Fibroblast of skin of right biceps (primary cell): ENCODE measurements at places on chromosomes 13 and 19.

DNA sequence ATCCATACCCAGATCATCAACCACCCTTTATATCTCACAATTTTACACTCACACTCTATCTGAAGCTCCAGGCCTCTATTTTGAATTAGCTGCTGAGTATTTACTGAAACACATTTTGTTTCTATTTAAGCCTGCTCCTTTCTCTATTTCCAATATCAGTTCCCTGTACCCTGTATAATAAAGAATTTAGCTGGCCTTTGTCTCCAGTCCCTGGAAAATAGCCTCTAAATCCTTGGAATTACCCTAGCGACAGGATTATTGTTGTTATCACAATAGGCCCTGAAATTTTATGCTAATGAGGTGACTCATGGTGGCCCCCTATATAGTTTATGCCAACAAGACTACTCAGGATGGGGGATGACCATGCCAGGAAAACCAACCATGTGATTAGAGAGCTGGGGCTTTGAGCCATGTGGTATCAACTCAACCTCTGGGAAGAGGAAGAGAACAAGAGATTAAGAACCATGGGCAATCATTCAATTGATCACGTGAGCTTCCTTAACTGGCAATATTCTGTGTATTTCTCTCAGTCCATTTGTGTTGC is 72.7 kb downstream of the KATNAL1 start:
- DNase-seq: peak; percentile 35

DNA sequence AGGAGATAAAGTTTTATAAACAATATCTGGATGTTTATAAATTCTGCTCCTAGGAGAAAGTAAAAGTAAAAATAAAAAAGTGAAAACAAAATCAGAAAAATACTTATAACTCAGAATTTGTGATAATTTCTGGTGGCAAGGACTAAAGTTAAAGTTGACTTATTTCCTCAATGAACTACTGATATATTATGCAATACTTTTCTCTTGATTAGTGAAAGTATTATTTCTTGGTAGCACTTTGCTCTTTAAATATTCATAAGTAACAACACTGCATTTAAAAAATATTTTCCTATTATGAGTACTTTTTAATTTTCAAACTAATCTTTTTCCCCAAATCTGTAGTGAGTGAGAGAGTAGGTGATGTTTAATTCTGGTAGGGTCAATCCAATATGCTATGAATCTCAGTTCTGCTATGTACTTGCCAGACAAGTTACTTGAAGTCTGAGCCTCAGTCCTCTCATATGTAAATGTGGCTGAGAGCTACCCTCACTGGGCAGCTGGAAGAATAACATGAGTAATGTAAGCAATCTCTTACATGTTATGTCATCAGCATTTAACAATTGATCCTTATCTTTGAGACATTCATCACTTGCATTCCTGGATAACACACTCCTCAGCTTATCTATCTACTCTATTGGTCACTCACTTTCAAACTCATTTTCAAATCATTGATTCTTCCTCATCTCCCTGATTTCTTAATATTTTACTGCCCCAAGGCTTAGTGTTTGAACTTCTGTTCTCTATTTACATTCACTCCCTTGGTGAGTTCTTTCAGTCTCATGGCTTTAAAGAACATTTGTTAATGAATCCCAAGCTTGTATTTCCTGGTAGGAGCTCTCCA is 239.0 kb downstream of the RGCC start:
- DNase-seq: peak; percentile 94

DNA sequence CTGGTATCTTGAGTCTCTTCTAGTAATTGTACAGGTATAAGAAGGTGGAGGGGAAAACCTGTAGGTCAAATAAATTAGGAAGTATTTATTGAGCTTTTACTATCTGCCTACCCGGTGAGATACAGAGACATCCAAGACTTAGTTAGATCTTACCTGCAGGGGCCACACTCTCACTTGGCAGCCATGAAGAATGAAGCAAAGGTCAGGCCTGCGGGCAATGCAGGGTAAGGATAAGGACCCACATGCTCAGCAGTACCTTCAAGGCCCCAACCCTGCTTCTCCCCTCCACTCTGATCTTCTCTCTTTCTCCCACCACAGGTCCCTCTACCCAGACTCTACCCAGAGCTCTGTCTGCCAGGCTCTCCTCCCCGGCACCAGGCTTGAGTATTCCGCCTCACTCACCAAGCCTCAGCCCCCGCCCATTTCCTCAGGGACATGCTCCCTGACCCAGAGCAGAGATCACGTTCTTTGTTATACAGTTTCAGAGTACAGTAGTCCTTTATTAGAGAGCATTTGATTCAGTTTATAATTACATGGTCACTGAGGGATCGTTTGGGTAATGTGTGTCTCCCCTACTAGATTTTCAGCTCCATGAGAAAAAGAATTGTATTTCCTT is 18.9 kb upstream of the CLDN10 start:
- no peak for DNase-seq

- DNase-seq: no peak
Measured at GRCh38 chr19:51820011-51820410, 25.1 kb downstream of the FPR3 start.

- no peak for DNase-seq
Measured at GRCh38 chr19:50720181-50720920, 749 bp upstream of the SHANK1 start.

- DNase-seq: peak; percentile 28
Measured at GRCh38 chr13:80341756-80342370, 937 bp upstream of the SPRY2 start.

DNA sequence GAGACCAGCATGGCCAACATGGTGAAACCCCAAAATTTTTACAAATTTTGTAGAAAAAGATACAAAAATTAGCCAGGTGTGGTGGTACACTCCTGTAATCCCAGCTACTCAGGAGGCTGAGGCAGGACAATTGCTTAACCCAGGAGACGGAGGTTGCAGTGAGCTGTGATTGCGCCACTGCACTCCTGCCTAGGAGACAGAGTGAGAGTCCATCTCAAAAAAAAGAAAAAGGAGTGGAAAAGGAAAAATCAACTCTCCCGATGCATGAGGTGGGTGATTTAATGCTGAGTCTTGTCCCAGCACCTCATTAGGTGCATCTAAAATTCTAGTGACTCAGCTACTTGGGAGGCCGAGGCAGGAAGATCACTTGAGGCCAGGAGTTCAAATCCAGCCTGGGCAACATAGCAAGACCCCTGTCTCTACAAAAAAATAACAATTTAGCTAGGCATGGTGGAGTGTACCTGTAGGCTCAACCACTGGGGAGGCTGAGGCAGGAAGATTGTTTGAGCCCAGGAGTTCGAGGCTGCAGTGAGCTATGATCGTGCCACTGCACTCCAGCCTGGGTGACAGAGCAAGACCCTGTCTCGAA is 19.8 kb downstream of the GTPBP3 start:
- DNase-seq: no peak

- DNase-seq: peak; percentile 62
Measured at GRCh38 chr13:99916366-99917103, 55.0 kb downstream of the ZIC5 start.

DNA sequence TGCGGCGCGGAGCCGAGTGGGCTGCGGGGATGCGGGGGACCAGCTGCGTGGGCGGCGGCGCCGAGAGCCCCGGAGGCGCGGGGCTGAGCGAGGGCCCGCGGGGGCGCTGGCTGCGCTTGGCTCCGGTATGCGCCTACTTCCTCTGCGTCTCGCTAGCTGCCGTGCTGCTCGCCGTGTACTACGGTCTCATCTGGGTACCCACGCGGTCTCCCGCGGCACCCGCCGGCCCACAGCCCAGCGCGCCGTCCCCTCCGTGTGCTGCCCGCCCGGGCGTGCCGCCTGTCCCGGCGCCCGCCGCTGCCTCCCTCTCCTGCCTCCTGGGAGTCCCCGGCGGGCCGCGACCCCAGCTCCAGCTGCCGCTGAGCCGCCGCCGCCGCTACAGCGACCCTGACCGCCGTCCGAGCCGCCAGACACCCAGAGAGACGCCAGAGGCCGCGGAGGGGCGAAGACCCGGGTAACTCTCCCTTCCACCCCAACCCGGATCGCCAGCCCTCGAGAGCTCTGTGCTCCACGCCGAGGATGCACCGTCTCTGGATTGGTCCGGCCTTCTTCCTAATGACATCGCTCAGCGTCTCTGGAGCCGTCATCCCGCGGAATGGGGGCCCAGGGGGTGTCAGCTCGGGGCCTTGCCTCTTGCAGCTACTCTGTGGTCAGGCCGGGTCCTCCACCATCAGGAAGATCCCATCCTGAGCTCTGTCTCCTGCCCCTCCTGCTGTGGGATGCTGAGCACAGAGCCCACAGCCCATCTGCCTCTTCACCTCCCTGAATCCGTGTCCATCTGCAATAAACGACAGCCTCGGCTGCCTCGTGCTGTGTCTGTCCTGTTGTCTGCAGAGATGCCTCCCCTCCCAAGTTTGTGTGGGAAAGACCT is 441 bp downstream of the INAFM1 start:
- peak; percentile 33 for DNase-seq

DNA sequence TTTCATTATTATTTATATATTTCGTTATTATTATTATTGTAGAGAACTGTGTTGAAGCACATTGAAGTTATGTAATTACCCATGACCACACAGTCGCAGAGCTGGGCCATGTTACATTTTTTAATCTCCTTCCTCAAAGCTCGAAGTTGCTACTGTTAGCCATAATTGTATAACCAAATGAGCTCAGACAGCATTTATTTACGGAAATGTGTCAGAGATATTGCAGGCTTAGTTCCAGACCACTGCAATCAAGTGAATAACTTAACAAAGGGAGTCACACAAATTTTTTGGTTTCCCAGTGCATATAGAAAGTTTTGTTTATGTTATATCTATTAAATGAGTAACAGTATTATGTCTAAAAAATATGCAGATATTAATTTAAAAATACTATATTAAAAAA is 147.1 kb upstream of the SLITRK1 start:
- peak; percentile 38 for DNase-seq

DNA sequence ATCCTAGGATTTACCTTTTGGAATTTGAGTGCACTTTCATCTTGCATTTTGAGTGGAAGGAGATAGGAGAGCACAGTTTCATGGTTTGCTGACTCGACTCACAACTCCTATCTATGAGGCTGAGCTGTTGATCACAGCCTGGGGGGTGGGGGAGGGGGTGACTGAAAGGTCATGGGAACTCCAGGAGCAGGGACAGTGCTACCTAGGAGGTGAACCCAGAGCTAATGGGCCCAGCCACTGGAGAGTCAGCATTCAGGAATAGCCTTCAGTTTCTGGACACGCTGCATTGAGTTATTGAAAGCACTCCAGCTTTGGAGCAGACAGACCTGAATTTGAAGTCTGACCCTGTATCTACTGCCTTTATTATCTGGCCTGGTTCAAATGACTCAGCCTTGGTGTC is 339.9 kb downstream of the SLC7A1 start:
- DNase-seq: no peak

DNA sequence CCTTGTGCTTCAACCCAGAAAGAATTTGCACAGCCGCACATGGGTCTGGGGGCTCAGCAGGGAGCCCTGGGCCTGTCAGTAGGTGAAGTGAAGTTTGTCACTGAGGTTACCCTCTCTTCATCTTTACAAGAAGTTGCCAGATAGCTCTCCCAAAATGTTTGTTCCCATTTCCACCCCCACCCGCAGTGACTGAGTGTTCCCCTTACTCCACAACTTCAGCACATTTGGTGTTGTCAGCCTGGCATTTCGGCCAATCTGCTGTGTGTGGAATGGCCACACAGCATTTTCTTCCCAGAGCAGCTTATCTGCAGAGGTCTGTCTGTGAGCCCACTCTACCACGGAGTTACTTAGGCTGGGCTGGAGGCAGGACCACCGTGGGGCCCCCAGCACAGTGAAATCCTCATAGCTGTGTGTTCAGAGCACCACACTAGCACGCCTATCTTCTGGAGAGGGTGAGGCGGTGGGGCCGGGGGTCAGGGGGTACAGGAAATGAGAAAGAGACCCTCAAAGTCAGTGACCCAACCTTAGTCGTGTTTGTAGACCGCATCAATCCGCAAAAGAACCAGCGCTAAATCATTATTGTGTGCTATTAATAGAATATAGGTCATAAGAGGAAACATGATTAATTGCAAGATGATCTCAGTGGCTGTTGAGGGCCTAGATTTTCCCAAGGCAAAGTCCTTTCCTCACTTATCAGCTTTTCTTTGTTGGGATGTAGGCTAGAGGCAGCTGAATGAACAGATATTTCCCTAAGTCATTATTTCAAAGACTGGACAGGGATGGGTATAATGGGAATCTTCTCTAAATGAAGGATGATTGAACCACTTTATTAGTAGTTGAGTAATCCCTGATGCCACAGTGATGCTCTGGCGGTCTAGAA is 116.0 kb downstream of the SIPA1L3 start:
- peak; percentile 69 for DNase-seq

- DNase-seq: no peak
Measured at GRCh38 chr19:15583346-15583745, 31.7 kb upstream of the CYP4F8 start.

- DNase-seq: no peak
Measured at GRCh38 chr19:42154471-42155323, 22.5 kb upstream of the POU2F2 start.

- no peak for DNase-seq
Measured at GRCh38 chr13:43129511-43130110, 106.2 kb downstream of the DNAJC15 start.

DNA sequence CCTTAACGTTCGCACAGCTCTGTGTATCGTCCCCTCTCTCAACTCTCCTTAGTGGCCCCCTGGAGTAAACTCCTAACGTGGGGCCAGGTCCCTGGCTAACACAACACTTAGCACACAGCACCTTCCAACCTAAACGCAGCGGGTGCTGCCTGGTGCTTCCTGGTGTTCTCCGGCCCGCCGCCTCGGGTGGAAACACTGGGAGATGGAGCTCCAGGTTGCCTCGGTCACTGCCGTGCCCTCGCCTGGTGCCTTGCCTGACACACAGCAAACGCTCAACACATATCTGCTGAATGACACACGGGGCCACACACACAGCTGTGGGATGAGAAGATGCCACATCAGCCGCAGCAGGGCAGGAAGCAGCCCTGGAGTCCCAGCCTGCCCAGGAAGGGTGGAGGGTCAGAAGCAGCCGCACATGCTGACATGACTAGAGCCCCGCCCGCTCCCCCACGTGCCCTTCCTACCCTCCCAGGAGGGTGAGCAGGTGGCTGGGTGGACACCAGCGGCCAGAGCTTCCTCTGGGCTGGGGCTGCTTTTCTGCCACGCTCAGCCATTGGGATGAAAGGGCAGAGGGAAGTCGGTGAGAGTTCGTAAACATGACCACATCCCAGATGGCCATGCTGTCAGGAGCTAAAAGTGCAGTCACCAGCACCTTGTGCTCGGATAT is 6.6 kb downstream of the PEPD start:
- peak; percentile 15 for DNase-seq

DNA sequence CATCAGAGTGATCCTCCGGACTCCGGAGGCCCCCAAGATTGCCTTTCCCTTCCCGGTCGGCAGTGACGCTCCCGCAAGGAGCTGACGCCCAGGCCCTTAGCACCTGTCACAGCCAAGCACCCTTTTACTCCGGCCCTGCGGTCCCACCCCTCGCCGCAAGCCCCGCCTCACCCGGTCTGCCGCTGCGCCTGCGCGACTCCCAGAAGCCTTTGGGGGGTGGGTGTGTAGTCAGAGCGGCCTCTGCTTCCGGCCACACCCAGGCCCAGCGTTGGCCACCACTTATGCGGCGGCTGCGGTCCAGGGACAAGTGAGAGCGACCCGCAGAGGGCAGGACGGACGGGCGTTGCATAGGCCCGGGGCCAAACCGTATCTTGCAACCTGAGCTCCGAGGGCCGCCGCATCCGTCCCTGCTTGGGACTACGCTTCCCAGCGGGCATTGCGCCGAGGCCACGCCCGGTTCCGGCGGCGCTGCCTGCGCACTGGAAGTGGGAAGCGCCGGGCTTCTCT is 441 bp upstream of the ZFP28 start:
- peak; percentile 88 for DNase-seq

GRCh38 chr13:98755116-98755515 is 2.6 kb upstream of the SLC15A1 start:
- no peak for DNase-seq
